Activated T-helper 2 cell treated with anti-CD3 and anti-CD28 coated beads, Interferon-gamma antibody, Interleukin-2, Interleukin-4, amounts not matched to agents 10 μg/mL and 5 μg/mL and 100 μg/mL, durations not matched to agents 14 hours and 24 hours and 36 hours (primary cell): ENCODE measurements at places on chromosomes 1 and 21.
A peak's percentile ranks its signal among the peaks of the same experiment; 100 is the strongest.

DNA sequence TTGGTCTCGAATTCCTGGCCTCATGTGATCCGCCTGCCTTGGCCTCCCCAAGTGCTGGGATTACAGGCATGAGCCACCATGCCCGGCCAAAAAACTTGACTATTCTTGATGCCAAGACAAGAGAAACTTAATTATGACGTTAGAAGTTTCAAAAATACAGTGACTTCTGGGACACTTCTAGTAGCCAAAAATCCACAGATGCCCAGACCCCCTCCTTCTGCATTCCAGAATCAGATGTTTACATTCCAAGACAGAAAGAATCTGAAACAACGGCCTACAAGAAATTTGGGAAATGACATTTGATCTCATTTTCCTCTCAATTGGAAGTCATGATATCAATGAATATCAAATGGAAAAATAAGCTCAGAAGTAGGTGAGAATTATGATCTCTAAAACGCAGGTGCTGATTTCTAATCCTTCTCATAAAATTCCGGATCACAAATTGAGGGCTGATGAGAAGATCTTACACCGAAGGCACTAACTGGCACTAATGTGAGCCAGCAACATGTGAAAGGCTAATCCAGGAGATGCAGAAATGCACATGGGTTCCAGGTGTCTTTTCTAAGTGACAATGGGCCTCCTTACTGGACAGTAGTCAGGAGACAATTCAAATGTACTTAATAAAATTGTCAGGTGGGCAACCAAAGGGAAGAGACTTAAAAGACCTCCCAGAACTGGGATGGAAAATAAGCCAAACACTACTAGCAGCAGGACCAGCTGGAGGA is 5.5 kb downstream of the RAB29 start:
- no peak overlapping the region for H3K4me3 ChIP-seq
- H3K36me3 ChIP-seq = peaks cover 56% of the 10 kb centered on the region
- no peaks in the 10 kb centered on the region for H3K27me3 ChIP-seq
- peaks cover 41% of the 10 kb centered on the region for H3K4me1 ChIP-seq

- peaks cover 3% of the 10 kb centered on the region for H3K27me3 ChIP-seq
- no peak overlapping the region for H3K27ac ChIP-seq
- DNase-seq = no peak
- no peaks in the 10 kb centered on the region for H3K36me3 ChIP-seq
These were observed 64.6 kb downstream of the KCNAB2 start for GRCh38 chr1:6110326-6110725.

GRCh38 chr1:100510451-100510850 is 27.5 kb upstream of the GPR88 start:
- no peak for DNase-seq
- H3K27me3 ChIP-seq = no peaks in the 10 kb centered on the region
- no peak overlapping the region for H3K27ac ChIP-seq
- H3K36me3 ChIP-seq = peaks cover 15% of the 10 kb centered on the region
- H3K4me1 ChIP-seq = no peaks in the 10 kb centered on the region
- H3K4me3 ChIP-seq = no peak overlapping the region

GRCh38 chr1:181310560-181310959 is 172.8 kb upstream of the CACNA1E start:
- peaks cover 34% of the 10 kb centered on the region for H3K27me3 ChIP-seq
- H3K4me3 ChIP-seq = no peak overlapping the region
- no peak for DNase-seq
- peaks cover 5% of the 10 kb centered on the region for H3K4me1 ChIP-seq
- no peak overlapping the region for H3K27ac ChIP-seq

DNA sequence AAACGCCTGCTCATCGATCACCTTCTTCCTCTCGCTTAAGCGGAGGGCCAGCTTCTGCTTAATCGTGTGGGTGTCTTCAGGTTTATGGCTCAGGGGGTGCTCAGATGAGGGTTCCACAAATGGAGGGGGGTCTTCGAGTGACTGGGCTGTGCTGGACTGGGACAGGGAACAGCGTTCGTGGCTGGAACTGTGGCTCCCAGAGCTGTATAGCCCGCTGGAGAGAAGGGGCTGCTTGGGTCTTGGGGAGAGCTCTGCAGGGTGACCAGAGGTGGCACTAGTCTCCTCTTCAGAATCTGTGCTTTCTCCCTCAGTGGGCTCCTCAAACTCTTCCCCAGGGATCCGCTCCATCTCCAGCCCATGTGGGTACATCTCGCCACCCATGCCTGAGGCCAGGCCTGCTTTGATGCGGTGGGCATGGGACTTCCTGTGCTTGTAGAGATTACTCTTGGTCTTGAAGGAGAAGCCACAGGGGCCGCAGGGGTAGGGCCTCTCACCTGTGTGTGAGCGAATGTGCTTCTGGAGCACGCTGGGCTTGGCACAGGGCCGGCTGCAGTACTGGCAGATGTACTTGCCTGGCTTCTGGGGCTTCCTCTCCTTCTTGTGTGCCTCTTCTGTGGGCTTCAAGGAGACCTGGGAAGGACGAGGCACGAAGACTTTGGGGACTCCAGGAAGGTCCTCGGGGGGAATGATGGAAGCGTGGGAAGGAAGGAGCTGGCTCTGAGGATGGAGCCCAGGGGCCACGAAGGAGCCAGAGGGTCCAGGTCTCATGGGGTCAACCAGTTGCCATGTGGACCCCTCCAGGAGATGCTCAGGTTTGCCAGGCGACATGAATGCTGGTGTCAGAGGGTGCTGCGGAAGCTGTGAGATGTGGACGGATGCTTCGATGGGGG is 99.4 kb upstream of the EDN2 start:
- no peak overlapping the region for H3K4me3 ChIP-seq
- DNase-seq = no peak
- H3K27me3 ChIP-seq = no peaks in the 10 kb centered on the region

DNA sequence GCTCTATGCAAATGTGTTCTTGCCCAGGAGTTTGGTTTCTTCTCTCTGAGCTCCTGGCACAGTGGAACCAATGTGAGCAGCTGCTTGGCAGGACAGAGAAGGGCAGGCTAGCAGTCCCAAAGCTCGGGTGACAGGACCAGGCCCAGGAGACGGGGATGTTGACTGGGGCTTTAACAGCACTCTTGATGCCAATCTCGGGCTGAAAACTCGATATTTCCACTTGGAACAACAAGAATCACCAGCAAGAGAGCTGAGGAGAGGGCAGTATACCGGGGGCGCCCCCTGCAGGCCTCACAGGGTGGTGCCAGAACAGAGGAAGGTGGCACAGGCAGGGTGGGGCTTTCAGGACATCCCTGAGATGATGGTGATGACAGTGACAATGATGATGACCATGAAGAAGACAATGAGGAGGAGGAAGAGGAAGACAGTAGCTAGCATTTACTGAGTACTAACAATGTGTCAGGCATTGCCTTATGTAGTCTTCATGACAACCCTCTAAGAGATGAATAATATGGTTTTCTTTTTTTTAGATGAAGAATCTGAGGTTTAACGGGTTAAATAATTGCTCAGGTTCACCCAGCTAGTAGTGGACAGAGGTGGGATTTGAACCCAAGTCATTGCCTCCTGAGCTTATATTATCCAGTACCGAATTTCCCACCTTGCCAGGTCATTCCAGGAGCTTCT is 2.7 kb upstream of the KCNJ9 start:
- no peak overlapping the region for H3K4me3 ChIP-seq
- peak; percentile 60 for DNase-seq
- peaks cover 11% of the 10 kb centered on the region for H3K4me1 ChIP-seq
- H3K27me3 ChIP-seq = peaks cover 47% of the 10 kb centered on the region
- no peaks in the 10 kb centered on the region for H3K36me3 ChIP-seq

GRCh38 chr1:220527279-220527907 is 543 bp upstream of the MARK1 start:
- H3K36me3 ChIP-seq = peaks cover 3% of the 10 kb centered on the region
- H3K4me3 ChIP-seq = peak overlapping the region; percentile 81
- peaks cover 8% of the 10 kb centered on the region for H3K4me1 ChIP-seq
- no peak overlapping the region for H3K27ac ChIP-seq

DNA sequence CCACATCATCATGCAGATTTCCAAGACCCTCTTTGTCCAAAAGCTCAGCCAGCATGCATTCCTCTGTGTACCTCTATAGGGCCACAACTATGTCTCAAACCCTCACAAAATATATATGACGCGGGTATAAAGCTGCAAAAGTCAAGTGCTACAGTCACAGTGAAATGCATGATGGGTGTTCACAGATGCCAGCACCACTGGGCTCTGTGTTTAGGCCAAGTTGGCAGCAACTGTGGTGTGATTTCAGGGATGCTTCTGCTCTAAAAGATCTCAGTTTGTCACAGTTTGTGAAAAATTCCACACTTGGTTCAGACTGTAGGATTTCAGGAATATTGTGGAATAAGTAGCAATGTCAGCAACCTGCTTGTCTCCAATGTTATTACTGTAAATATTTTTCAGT is 23.9 kb upstream of the SELP start:
- no peak overlapping the region for H3K4me3 ChIP-seq
- peaks cover 50% of the 10 kb centered on the region for H3K4me1 ChIP-seq
- H3K36me3 ChIP-seq = peaks cover 12% of the 10 kb centered on the region

DNA sequence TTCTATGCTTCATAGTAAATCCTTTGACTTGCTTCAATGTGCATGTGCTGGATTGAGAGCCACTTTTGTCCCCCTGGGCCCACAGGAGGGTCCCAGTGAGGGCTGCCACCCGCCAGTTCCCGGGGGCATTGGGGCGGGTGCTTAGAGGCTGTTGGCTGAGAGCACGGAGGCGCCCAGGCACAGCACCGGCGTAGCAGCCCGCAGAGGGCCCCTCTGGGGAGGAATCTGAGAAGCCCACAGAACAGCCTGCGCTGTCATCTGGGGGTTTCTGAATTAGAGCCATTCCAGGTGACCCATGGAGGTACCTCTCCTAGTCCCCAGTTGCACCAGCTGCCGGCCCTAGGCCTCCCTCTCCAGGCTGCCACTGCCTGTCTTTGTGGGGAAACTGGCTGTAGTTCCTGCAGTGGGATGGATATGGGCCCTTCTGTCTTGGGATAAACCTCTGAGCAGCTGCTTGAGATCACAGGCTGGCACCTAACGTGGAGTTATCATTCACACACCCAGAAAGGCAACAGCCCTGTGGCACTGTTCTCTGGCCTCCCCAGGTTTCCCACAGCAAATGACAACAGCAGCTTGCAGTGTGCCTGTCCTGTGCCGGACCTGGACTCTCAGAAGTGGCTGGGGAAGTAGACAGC is 39.5 kb downstream of the TMEM51 start:
- no peak overlapping the region for H3K27ac ChIP-seq
- peaks cover 1% of the 10 kb centered on the region for H3K27me3 ChIP-seq
- DNase-seq = no peak
- no peak overlapping the region for H3K4me3 ChIP-seq

GRCh38 chr1:101158424-101158823 is 78.4 kb upstream of the S1PR1 start:
- H3K36me3 ChIP-seq = peaks cover 4% of the 10 kb centered on the region
- no peak for DNase-seq
- no peak overlapping the region for H3K27ac ChIP-seq
- H3K4me1 ChIP-seq = peaks cover 16% of the 10 kb centered on the region
- H3K4me3 ChIP-seq = no peak overlapping the region
- no peaks in the 10 kb centered on the region for H3K27me3 ChIP-seq

DNA sequence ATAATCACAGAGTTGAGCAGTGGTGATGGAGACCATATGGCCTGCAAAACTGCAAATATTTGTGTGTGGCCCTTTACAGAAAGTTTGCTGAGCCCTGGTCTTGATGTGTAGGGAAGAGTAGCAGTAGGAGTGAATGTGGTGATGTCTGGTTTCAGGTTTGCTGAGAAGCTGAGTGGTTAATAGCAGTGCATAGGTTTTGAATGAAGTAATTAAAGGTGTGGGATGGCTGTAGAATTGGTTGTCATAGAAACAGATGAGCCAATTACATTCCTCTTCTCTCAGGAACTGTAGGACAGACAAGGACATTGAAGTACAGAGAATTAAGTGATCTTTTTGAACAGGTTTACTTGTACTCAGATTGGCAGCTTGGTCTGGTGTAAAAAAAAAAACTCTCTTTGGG is 37.4 kb downstream of the PRDM2 start:
- no peak for DNase-seq
- H3K27me3 ChIP-seq = no peaks in the 10 kb centered on the region
- peaks cover 25% of the 10 kb centered on the region for H3K4me1 ChIP-seq
- H3K4me3 ChIP-seq = no peak overlapping the region
- peaks cover 32% of the 10 kb centered on the region for H3K36me3 ChIP-seq
- H3K27ac ChIP-seq = no peak overlapping the region

DNA sequence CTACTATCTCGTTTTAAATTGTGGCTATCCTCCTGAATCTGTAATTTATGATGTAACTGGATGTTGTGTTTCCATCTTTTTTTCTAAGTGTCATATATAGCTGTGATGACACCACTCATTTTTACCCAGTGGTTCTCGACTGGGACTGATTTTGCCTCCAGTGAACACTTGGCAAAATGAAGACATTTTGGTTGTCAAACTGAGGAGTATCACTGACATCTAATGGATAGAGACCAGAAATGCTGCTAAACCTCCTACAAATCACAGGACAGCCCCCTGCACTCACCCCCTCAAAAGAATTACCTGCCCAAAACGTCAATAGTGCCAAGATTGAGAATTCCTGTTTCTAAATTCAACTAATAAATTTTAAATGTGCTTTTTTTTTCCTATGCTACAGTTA is 1.9 kb downstream of the TRMT13 start:
- DNase-seq = no peak
- peak overlapping the region; percentile 54 for H3K4me3 ChIP-seq
- H3K4me1 ChIP-seq = peaks cover 26% of the 10 kb centered on the region

DNA sequence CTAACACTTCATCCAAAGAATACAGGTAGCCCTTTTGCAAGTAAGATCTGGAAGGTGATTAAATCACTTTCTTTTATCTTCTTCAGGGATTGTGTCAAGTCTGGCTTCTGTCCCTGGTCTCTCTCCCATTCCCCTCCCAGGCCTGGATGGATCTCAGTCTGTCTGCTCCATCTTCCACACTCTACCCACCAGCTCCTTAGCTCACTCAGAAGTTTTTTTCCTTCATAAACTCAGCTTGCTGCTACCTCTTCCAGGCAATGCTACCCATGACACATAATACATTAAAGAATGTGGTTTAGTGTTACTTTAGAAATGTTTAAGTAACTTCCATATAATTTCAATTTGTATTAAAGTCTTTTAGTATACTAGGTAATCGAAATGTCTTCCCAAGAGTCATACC is 133.1 kb downstream of the AKT3 start:
- no peak for DNase-seq
- H3K4me1 ChIP-seq = peaks cover 2% of the 10 kb centered on the region

- no peak overlapping the region for H3K27ac ChIP-seq
- H3K36me3 ChIP-seq = no peaks in the 10 kb centered on the region
- no peak overlapping the region for H3K4me3 ChIP-seq
- H3K27me3 ChIP-seq = no peaks in the 10 kb centered on the region
- DNase-seq = no peak
- peaks cover 22% of the 10 kb centered on the region for H3K4me1 ChIP-seq
These were observed 169.9 kb downstream of the HS2ST1 start for GRCh38 chr1:87084244-87084836.
